ENCODE measurements at places on chromosomes 6 and 20. TPM values are rescaled to one million over a fixed set of nuclear protein-coding genes. Genes with fewer than 3 reads are reported as not detected.

OPRM1 gene
- 0.40 TPM for total RNA-seq

SLC22A16 gene
- total RNA-seq: 0.35 TPM

EDN1 gene
- 3.6 TPM for total RNA-seq

SLC22A2 gene
- total RNA-seq: not detected

MEP1A gene
- not detected for total RNA-seq

PGC gene
- total RNA-seq: not detected

EBF4 gene
- 36.6 TPM for total RNA-seq

AIF1 gene
- total RNA-seq: 10.1 TPM

RIPOR3 gene
- total RNA-seq: 16.2 TPM

HRH3 gene
- total RNA-seq: not detected

NINL gene
- 4.8 TPM for total RNA-seq

PRL gene
- total RNA-seq: not detected

THBS2 gene
- total RNA-seq: 37.4 TPM

BEND6 gene
- total RNA-seq: not detected

SIRPB2 gene
- total RNA-seq: 7.2 TPM

RPS6KA2 gene
- 119 TPM for total RNA-seq

GRM1 gene
- total RNA-seq: not detected

TNFAIP3 gene
- total RNA-seq: 17.4 TPM

RIMS1 gene
- total RNA-seq: 9.3 TPM

TREML1 gene
- total RNA-seq: not detected

ULBP1 gene
- total RNA-seq: not detected

SUN5 gene
- total RNA-seq: not detected

RAET1L gene
- not detected for total RNA-seq

SCRT2 gene
- total RNA-seq: not detected

LY86 gene
- not detected for total RNA-seq

IYD gene
- total RNA-seq: not detected

PBOV1 gene
- not detected for total RNA-seq

SLC17A3 gene
- not detected for total RNA-seq

ISM1 gene
- 6.4 TPM for total RNA-seq

PCMTD2 gene
- total RNA-seq: 47.9 TPM

BHLHE23 gene
- not detected for total RNA-seq

TXNDC5 gene
- 56.5 TPM for total RNA-seq

MYO6 gene
- total RNA-seq: 12.3 TPM

KCNK5 gene
- total RNA-seq: 7.8 TPM

RBBP8NL gene
- not detected for total RNA-seq

STMN3 gene
- total RNA-seq: 17.2 TPM

SYTL3 gene
- total RNA-seq: 5.9 TPM

TMC2 gene
- total RNA-seq: not detected

TRIM10 gene
- not detected for total RNA-seq

TRIM15 gene
- total RNA-seq: not detected
